ENCODE measurements at places on chromosomes 12 and 14. TPM values are rescaled to one million over a fixed set of nuclear protein-coding genes. Genes with fewer than 3 reads are reported as not detected.

Gene TAS2R9
- total RNA-seq = not detected

DNA sequence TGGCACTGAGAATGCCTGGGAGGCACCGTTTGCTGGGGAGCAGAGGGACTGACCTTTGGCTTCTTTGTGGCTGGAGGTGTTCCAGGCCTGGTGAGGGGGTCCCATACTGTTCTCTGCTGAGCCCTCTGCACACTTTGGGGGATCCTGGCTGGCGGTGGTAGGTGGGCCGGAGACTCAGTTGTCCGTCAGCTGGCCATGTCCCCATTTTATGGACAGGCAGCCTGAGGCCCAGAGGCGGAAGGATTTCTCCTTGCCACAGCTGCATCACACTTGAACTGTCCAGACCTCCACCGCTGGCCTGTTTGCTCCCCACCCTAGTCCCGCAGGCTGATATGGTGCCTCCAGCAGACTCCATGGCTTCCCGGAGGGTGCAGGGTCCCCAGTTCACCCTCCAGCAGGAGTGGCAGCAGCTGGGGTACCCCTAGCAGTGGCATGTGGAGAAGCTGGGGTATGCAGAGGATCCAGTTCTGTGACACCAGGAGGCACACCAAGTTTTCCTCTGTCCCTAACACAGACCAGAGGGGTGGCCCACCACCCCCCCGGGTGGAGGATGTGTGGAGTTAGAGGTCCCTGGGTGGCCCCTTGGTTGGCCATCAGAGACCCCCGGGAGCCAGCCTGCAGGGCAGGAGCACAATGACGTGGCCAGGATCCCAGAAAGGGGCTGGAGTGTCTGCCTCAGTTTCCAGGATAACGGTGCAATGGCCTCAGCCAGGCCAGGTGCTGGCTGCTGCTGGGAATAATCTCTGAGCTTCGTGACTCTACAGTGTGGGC lies 14.8 kb downstream of the SLC25A29 start:
- no peak for DNase-seq

GRCh38 chr12:108720757-108721514 lies 10.4 kb downstream of the CORO1C start:
- DNase-seq = peak; percentile 64

DNA sequence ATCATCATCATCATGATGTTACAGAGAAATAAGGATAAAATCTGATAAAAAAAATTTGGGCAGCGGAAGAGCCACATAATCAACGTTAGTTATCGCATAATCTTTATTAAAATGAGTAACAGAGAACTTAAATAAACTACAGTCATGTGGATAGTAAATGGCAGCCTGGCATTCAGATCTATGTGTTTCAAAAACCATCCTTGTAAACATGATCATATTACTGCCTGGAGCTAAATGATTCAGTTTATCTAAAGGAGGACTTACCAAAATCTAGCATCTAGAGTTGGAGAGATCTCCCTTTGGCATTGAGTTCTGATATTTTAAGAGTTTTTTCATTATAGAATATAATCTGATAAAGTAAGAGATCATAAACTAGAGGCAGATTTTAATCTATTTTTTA lies 200.1 kb upstream of the MGAT4C start:
- peak; percentile 0 for DNase-seq

GRCh38 chr14:85243321-85243720 lies 286.6 kb upstream of the FLRT2 start:
- no peak for DNase-seq

- no peak for DNase-seq
These were observed 14.6 kb downstream of the TMEM106C start for GRCh38 chr12:47977772-47978597.

DNA sequence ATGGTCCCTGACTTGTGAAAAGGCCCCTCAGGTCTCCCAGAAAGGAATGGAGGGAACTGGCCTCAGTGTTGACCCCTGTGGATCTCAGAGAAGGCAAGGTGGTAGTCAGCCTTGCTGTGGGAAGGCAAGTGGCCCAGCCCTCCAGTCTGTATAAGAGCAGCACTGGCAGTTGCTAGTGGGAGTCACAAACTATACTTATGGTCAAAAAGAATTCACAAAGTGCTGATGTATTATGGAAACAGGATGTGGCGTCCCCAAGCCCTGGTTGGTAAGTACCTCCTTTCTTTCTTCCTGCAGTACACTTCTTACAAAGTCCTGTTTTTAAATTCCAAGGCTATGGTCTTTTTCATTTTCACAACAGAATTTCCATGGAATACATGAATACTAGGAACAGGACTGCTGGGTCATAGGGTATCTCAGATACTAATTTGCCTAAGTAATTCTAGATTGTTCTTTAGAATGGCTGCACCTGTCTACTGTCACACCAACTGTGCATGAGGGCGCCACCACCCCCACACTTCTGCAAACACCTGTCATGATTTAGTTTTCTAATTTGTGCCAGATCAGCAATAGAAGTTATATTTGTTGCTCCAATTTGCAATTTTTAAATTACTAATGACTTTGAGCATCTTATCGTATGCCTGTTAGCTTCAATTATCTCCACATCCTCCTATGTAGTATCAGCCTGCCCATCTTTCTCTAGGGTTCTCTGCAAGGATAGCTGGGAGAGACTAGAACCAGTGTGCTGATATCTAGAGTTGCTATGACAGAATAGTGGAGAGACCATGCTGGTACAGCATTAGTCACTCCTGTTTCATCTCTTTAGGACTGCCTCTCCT lies 40.7 kb upstream of the TMEM263 start:
- DNase-seq = no peak

Gene FBXO33
- 19.4 TPM for total RNA-seq

Gene POTEG
- not detected for total RNA-seq

DNA sequence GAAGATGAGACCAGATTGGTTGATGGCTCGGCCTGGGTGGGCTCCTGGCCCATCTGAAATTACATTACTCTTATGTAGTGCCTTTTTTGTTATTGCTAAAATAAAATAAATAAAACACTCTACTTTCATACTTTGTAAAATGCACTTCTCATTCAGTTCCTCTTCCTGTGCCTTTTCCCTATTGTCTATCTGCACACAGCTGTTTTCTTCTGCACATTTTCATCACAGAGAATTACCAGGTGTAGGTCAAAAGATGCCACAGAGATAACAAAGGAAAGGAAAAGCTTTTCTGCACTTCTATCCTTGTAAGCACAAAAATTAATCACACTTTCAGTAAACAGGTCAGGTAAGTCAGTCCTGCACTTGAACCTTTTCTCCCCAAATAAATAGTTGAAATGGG lies 265.1 kb downstream of the BTG1 start:
- no peak for DNase-seq

- DNase-seq = no peak
These were observed 9.0 kb upstream of the PAX9 start for GRCh38 chr14:36652542-36653201.

GRCh38 chr12:22190969-22191368 lies 143.5 kb downstream of the ST8SIA1 start:
- DNase-seq = no peak

Gene DAO
- not detected for total RNA-seq

Gene SPTB
- total RNA-seq = under 0.01 TPM

Gene SMIM41
- total RNA-seq = 0.43 TPM

DNA sequence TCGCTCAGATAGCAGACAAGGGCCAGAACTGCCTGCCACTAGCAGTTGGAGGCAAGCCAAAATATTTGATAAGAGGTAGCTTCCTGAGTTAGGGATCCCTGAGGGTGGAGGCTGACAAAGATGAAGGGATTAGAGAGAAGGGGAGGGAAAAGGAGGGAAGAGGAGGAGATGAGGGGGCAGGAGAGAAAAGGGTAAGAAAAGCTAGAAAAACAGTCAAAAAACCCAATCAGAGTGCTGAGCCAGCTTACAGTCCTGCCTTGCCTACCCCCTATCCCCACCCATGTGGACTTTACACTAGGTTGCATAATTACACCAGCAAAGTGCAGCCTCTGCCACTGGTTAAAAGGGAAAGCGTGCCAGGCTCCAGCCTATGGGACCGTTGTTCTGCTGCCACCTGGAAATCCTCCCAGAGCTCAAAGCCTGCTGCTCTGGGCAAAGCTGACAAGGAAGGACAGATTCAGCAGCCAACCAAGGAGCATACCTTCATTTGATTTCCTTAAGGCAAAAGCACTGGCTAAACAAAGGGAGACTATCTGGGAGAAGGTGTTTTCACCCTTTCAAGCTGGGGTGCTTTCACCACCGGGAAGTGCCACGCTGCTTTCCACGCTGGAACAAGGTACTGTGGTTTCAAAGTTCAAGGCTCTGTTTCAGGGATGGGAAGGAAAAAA lies 3.8 kb upstream of the NUMB start:
- peak; percentile 82 for DNase-seq

Gene TGM1
- total RNA-seq = 2.2 TPM

Gene TOGARAM1
- total RNA-seq = 15.1 TPM

DNA sequence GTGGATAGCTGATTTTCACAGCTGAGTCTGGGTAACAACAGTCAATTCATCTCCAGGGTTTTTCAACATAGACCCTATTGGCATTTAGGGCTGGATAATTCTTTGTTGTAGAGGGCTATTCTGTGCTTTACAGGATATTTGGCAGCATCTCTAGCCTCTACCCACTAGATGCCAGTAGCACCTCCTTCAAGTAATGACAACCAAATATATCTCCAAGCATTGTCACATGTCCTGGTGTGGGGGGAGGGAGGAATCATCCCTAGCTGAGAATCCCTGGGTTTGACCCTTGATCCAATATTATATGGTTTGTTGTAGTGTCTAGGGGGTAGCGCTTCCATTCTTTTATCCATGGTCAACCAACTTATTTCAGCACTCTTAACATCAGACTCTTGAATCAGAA lies 157.2 kb downstream of the ANO4 start:
- no peak for DNase-seq

DNA sequence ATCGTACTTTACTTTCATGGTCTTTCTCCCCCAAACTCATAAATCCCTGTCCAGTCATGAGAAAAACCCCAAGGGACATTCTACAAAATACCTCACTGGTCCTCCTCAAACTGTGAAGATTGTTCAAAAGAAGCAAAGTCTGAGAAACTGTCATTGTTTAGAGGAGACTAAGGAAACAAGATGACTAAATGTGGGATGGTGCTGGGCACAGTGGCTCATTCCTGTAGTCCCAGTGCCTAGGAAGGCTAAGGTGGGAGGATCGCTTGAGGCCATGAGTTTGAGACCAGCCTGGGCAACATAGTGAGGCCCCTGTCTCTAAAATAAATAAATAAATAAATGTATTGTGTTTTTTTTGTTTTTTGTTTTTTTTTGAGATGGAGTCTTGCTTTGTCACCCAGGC lies 74.2 kb upstream of the SCAF11 start:
- DNase-seq = no peak

Gene CISTR
- not detected for total RNA-seq

DNA sequence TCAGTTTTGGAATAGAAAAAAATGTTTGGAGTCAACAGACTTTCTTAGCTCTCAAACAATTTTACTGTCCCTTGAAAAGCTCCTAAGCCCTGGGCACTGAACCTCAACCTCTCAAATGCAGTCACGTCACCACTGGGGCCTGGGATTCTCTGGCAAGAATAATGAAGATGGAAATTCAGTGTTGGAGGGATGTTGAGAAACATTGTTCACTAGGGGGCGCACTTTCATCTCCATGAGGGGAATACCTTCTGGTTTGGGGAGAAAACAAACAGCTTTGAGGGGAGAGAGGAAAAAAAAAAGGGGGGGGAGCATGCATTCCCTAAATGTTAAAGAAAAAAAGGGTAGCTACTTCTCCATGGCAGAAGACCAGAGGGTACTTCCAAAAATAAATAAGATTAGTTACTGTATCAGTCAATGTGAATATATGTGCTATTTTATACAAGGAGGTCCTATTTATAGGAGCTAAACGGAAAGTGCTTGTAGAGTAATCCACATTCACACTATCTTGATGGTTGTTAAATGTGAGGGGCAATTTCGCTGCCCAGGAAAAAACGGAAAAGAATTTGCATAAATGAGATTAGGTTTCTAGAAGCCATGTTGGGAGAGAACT lies 5.8 kb upstream of the TBPL2 start:
- peak; percentile 79 for DNase-seq

GRCh38 chr12:39010406-39010805 lies 105.0 kb upstream of the CPNE8 start:
- no peak for DNase-seq

- no peak for DNase-seq
These were observed 6.2 kb downstream of the ISCU start for GRCh38 chr12:108568338-108569154.

Gene MFAP5
- total RNA-seq = 4.8 TPM

DNA sequence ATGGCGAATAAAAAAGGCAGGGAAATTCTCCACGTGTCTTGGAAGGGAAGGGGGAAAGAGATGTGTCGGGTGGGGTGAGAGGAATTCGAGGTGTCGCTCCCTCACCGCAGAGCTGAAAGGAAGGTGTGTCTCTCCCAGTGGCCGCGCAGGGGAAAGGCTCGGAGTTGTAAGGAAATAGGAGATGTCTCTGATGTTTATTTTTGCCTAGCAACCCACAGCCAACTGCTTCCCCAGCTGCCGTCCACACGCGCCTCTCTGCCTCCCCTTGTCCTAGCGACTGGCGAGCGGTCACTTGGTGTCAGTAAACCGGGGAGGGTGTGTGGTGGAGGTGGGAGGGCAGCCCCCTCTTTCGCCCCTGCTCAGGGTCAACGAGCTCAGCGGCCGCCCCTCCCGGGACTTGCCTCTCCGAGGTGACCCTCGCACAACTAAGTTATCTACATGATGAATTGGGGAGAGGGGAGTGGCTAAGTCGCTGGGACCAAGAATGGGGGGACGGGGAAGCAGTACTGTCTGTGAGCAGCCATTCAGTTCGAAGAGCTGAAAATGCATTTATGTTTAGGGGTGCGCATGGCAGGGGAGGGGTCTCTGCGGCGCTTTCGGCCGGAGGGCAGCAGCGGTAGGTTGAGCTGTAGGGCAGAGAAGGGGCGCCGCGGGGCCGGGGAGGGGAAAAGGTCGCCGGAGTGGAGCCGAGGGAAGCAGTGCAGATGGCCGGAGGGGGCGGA lies 585 bp upstream of the DYRK2 start:
- DNase-seq = peak; percentile 91

- peak; percentile 37 for DNase-seq
These were observed 133.1 kb downstream of the PRIMA1 start for GRCh38 chr14:93655078-93655750.

Gene MORN3
- total RNA-seq = 0.32 TPM

Gene C1QL4
- not detected for total RNA-seq

Gene TMEM119
- 186 TPM for total RNA-seq

DNA sequence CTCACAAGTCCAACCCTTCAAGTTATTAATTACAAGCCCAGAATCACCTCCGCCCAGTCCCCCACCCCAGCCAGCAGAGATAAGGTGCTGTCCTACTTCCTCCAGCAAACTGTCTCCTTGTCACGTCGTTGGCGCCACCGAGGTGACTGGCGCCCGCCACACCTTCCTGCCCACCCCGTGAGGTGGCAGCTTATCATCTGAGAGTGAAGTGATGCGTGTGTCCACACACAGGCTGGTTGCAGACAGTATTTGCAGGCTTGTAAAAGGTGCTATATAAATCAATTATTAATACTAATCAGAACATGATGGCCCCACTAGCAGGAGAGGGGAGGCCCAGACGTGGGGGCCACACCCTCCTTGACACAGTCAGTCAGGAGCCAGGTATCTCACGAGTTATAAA lies 786.6 kb upstream of the TBX3 start:
- DNase-seq = no peak

DNA sequence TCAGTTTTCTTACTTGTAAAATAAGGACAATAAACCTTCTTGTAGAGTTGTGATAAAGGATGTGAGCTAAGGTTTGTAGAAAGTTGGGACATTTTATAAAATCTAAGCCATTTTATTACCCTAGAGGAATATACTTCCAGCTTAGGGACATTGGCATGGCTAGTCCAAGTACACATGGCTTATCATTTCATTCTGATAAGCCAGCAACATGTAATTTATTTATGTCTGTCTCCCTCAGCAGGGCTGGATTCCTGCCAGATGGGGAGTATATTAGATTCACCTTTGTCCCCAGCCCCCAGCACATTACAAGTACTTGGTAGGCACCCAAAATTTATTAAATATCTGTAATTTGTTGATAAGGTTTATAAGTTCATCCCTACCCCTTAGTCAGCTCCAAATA lies 6.3 kb upstream of the ATG14 start:
- DNase-seq = no peak

All from fibroblast of villous mesenchyme (primary cell).